Right kidney (tissue), 9 donors: ENCODE measurements at places on chromosomes 2 and 18.

- no peak for DNase-seq
Observed at GRCh38 chr2:191656391-191656790, 21.5 kb upstream of the NABP1 start.

DNA sequence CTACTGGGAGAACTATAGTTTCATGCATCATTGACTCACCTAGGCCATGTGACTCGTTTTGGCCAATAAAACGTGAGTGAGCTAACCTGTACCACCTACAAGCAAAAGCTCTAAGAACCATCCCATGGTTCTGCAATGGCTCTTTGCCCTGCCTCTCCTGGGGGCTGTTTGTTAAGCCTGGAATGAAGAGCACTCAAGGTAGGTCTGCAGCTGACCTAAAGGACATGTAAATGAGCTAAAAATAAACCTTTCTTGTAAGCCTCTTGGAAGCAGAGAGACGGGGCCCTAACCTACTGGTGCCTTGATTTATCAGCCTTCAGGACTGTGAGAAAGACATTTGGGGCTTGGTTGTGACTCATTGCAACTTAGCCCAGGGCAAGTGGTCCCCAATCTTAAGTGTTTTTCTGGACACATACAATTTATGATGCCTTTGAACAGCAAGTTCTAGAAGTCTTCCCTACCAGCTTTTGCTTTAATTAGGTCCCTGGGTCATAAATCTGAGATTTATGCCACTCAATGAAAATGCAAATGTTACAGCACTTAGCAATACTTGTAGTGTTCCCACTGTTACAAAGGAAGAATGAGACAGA lies 107.4 kb downstream of the OSBPL6 start:
- no peak for DNase-seq

DNA sequence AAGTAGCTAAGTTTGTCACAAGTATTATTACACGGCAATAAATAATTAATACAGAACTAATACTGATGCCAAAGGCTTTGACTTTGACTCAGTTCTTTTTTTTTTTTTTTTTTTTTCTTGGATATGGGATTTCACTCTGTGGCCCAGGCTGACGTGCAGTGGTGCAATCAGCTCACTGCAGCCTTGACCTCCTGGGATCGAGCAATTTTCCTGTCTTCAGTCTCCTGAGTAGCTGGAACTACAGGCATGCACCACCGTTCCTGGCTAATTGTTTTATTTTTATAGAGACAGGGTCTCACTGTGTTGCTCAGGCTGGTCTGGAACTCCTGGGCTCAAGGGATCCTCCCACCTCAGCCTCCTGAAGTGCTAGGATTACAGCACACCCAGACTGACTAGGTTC lies 284.5 kb downstream of the SS18 start:
- no peak for DNase-seq

GRCh38 chr2:39534095-39534711 lies 97.1 kb upstream of the MAP4K3 start:
- no peak for DNase-seq

GRCh38 chr2:237998530-237998929 lies 31.7 kb downstream of the UBE2F start:
- no peak for DNase-seq

DNA sequence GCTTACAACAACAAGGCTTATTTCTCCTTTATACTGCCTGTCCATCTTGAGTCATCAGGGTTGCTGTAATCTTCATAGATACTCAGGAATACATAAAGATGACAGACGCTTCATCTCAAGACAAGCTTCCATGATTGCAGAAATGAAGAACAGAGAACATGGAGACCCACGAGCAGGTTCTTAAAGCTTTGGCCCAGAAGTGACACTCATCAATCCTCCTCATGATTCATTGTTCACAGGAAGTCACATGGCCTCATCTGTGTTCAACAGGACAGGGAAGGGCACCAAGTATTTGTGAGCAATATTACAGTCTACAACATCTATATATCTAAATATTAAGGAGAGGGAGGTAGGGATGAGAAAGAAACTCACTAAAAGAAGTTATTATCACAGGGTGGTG lies 36.5 kb upstream of the PGAP1 start:
- DNase-seq, result no peak

DNA sequence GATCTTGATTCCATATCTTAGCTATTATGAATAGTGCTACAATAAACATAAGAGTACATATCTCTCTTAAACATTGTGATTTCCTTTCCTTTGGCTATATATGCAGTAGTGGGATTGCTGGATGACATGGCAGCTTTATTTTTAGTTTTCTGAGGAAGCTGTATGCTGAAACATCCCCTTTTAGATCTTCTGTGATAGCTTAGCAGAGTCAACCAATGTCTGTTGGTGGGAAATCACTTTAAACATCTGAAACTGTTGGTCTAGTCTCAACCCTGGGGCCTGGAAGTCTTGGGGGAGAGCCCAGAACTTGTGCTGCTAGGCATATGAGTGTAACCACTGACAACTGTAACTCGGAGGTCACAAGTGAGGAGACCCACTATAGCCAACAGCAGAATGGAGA lies 378.6 kb upstream of the SLC14A2 start:
- no peak for DNase-seq

GRCh38 chr2:47344890-47345589 lies 57.9 kb upstream of the MSH2 start:
- peak; percentile 89 for DNase-seq

DNA sequence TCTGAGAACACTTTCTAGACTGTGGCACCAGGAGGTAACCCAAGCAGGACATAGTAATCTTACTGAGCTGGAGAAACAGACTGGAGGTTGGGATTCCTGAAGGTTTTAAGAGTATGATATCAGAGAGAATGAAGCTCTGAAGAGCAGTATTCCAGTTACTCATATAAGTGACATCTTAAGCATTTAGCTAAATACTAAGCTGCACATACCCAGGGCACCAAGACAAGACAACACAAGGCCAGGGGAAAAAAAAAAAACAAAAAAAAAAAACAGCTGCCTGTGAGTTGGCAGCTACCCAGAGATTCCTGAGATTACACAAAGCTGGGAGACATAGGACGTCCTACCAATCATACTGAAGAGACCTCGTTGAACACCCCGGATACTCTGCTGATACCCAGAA lies 175.8 kb downstream of the SRBD1 start:
- no peak for DNase-seq

- DNase-seq, result no peak
Observed at GRCh38 chr18:57149051-57149450, 2.2 kb downstream of the BOD1L2 start.

- peak; percentile 21 for DNase-seq
Observed at GRCh38 chr18:23357996-23358594, 95.0 kb upstream of the RIOK3 start.

GRCh38 chr18:22816266-22817176 lies 116.6 kb upstream of the RBBP8 start:
- DNase-seq, result no peak

DNA sequence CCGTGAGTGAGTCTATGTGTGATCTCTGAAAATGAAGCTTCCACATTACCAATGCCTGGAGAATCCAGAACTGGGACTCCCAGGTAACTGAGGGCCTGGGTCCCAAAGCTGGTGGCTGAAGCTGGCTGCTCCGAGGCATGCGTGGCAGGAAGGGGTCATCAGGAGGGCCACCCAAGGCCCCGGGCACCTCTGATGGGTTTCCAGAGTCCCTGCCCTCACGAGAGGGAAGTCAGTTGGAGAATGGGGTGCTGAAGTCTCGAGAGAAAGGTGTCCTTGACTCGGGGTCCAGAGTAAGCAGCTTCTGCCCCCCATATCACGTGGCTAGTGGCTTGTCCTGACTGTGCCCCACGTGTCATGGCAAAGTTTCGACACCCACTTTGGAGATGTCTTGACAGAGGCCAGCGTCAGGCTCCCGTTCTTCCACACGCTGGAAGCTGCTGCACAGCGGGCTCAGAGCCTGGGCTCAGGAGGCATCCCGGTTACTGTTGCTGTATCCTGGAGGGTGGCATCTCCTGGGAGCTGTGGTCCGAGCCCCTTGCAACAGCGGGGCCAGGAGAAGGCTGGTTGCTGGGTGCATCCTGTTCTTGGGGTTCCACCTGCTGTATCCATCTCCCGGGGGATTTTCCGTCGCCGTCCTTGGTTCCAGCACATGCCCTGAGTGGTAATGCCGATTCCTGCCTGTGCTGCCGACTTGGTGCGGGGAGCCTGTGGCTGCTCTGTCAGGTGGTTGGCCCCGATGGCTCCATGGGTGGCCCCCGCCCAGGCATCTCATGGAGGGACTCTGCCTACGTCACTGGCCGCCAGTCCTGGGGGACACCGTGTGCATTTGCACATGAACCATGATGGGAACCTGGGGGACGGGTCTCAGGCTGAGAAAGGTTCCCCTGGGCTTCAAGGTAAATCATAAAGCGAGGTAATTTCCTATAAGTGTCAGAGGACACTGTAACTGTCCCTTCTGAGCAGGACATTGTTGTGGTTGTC lies 183.3 kb upstream of the HDAC4 start:
- no peak for DNase-seq

DNA sequence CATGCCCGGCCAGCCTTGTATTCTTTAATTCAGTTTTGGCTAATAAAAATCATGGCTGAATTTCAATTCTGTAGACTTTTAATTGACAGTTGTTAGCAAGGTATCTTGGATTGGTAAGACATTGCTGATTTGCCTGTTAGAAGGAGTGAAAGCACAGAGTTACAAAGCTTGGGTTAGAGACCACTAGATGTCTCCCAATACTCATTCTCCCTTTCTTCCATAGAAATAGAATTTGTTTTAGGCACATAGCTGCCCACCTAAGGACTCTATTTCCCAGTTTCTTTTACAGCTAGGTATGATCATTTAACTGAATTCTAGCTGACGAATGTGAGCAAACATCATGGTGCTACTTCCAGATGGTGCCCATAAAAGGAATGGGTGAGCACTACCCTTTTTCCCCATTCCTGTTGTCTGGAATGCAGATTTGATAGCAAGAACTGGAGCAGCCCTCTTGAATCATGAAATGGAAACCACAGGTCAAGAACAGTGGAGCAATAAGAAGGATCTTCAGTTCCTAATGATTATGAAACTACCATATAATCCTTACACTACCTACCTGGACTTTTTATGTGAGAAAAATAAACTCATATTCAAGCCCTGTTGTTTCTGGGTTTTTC lies 17.5 kb downstream of the PECR start:
- DNase-seq, result no peak

GRCh38 chr2:16537347-16537746 lies 128.3 kb downstream of the CYRIA start:
- no peak for DNase-seq

- no peak for DNase-seq
Observed at GRCh38 chr18:48347756-48348326, 61.3 kb downstream of the ZBTB7C start.

DNA sequence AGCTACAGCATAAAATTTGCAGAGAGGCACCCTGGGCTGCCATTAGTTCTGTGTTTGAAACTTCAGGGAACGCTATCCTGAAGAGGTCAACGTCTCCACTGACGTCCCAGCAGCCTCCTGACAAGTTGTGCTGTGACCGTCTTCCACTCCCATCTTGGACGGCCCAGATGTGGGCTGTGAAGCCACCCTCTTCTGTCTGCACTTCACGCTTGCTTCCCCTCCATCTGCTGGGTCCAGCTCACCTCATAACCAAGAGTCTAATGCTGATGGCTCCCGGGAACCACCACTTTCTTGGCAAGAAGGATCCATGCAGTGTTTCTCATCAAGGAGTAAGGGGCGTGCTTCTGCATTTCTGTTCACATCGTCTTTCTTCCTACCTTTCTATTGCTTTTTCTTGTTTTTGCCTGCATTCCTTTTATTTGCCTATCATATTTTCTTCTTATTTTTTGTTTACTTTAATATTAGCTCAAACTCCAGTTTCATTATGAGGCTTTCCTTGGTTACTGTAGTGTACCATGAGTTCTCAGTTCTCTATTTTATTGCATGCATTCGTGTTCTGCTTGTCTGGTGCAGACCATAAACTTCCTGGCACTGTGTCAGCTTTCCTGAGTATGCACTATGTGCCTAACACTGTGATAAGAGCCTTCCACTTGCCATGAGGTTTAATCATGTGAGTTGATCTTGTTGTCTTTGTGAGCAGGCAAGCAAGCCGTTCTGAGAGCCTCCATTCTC lies 631.8 kb upstream of the RAB6C start:
- DNase-seq, result no peak

- no peak for DNase-seq
Observed at GRCh38 chr2:214549946-214550345, 139.1 kb downstream of the VWC2L start.

DNA sequence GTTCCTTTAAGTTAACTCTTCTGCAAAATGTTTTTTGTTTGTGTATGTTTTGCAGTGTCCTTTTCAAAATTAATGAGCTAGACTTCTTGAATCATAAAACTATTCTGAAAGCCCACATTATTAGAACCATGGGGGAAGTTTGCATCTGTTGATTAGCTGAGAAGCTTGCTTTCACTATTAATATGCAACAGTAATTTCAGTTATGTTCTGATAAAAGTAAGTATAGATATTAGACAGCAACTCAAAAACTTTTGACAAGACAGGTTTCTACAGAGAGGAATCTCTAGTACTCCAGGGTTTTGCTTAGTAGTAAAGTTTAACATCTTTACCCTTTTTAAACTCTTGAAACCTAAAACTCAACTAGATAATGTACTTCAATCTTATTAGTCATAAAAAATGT lies 147.8 kb downstream of the UBE2E3 start:
- DNase-seq, result no peak

- DNase-seq, result no peak
Observed at GRCh38 chr18:79309614-79310358, 85.9 kb upstream of the NFATC1 start.

DNA sequence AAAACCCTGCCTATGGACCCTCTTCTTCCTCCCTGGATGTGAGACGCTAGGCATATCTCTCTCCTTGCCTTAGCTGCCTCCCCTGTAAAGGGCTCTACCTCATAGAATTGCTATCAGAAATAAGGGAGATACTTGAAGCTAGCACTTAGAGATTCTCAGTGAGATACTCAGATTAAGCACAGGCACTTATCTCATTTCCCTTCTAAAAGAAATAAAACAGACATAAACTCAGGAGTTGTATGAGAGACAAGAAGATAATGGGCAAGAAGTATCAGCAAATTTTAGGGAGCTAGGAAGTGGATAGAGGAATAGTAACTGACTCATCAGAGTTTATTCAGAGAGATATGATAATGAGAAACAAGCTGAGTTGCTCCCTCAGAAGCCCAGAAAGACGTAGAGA lies 131.0 kb downstream of the SP3 start:
- DNase-seq, result no peak

- no peak for DNase-seq
Observed at GRCh38 chr2:69961496-69961895, at the start of gene ASPRV1. TSS of gene ASPRV1 (minus strand) at chr2:69961631. CDS start at chr2:69961436, 195 bp downstream.

- peak; percentile 70 for DNase-seq
Observed at GRCh38 chr2:232502911-232503808, 15.5 kb upstream of the ECEL1 start.

GRCh38 chr2:156182132-156182531 lies 150.4 kb downstream of the NR4A2 start:
- no peak for DNase-seq

DNA sequence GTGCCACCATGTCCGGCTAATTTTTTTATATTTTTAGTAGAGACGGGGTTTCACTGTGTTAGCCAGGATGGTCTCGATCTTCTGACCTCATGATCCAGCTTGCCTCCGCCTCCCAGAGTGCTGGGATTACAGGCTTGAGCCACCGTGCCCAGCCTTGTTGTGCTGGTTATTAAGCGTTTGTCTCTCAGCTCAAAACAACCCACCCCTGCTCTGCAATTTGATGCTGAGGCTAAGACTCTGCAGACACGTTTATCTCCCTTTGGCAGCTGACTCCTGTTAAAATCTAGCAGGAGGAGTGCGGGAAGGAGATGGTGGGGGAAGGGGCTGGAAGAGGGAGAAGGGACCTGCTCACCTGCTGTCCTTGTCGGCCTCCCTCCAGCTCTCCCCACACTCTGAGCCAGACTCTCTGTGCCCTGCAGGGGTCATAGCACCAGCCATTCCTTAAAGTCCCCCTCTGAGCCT lies 29.9 kb upstream of the IMPA2 start:
- DNase-seq, result no peak

- DNase-seq, result no peak
Observed at GRCh38 chr2:145033438-145033837, 513.5 kb upstream of the ZEB2 start.
